ENCODE measurements at places on chromosomes 7 and 10.

DNA sequence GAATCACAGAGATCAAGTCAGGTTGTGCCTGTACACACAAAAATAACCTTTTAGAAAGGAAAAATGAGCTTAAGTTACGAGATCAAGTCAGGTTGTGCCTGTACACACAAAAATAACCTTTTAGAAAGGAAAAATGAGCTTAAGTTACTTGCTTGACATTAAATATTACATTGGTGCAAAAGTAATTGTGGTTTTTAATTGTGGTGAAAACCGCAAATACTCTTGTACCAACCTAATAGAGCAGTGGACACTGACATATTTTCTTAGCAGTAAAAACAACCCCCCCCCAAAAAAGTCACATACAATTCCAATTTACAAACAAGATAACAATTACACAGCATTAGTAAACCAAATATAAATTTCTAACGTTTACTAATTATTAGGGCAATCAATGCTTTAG lies 595.6 kb downstream of the GRM8 start:
- DNase-seq: no peak

DNA sequence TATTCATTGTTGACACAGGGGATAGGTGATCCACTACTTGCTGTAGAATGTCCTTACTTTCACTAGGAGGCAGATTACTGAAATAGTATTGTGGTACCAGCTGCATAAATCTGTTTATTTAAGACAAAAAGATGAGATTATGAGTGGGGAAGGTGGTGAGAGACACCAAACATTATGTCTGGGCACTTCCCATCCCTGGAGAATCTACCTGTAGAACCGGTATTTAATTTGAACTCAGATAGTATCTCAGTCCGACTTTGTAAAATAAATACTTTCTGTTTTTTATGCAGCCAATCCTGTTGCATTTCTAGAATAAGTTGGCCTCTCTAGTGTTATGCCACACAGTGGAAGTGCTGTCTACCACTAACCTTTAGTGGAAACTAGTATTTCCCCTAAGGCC lies 13.4 kb downstream of the BCCIP start:
- DNase-seq: no peak

GRCh38 chr7:134780166-134780828 lies 863 bp downstream of the CALD1 start:
- no peak for DNase-seq

GRCh38 chr7:40003597-40003996 lies 53.5 kb downstream of the CDK13 start:
- no peak for DNase-seq

DNA sequence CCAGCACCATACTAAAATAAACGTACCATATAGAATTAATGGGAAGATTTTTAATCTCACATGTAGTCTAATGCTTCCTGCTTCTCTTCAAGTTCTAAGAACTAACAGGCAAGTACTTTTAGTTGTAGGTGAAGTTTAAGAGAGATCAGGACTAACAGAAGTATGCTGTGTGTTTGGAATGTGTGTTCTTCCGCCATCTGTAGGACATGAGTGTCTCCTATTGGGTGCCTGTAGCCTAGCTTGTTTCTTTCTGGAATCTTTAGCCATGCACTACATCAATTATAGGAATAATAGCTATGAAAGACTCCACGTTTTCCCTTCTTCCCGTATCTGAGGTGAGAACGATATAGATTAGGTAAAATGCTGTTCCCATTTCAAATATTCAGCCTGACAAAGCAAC lies 140.2 kb upstream of the AHR start:
- DNase-seq: no peak

DNA sequence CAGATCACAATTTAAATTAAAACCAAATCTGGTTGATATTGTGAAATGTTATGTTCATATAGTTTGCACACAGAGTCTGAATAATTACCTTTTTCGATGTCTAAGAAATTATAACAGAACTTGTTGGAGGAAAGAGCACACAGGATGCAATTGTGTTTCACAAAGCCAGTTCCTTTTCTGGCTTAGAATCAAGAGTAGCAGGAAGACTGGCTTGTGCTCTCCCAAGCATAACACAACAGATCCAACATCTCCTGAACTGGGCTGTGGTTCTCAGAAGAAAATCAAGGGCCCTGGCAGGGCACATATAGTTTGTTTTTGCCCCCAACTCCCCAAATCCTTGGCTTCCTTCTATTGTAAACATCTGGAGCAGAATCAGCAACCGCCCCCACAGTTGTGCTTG lies 62.7 kb downstream of the LRRC4 start:
- no peak for DNase-seq

- no peak for DNase-seq
These were observed 83.7 kb upstream of the AFAP1L2 start for GRCh38 chr10:114487815-114488536.

DNA sequence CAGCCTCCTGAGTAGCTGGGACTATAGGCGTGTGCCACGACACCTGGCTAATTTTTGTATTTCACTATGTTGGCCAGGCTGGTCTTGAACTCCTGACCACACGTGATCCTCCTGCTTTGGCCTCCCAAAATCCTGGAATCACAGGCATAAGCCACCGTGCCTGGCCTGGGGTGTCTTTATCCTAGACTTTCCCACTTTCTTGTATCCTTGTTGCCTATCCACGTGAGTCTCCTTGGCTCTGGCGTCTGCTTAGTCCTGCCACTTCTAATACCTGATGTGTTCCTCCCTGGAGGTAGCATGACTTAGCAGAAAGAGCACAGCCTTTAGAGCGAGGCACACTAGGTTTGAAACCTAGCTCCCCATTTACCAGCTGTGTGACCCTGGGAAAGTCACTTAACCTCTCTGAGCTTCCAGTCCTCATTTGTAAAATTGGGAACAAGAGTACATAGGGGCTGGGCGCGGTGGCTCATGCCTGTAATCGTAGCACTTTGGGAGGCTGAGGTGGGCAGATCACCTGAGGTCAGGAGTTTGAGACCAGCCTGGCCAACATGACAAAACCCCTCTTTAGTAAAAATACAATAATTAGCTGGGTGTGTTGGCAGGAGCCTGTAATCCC lies 344.6 kb downstream of the TYW1 start:
- DNase-seq: no peak

DNA sequence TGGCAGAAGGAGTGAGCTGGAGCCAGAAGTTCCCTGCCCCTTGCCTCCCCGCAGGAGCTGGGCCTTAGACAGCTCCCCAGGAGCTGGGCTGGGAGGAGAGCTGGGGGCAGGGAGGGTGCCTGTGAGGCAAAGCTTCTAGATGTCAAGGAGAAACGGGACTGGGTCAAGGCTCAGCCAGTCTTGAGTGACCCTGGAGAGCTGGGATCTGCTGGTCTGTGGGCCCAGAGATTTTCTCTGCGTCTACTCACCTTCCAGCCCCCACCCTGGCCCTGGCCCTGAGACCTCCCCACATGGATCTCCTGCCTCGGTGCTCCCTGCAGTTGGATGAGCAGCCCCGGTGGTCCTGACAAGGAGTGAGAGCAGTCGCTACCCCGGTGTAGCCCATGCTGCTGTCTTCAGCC lies 20.3 kb upstream of the SHH start:
- DNase-seq: no peak

DNA sequence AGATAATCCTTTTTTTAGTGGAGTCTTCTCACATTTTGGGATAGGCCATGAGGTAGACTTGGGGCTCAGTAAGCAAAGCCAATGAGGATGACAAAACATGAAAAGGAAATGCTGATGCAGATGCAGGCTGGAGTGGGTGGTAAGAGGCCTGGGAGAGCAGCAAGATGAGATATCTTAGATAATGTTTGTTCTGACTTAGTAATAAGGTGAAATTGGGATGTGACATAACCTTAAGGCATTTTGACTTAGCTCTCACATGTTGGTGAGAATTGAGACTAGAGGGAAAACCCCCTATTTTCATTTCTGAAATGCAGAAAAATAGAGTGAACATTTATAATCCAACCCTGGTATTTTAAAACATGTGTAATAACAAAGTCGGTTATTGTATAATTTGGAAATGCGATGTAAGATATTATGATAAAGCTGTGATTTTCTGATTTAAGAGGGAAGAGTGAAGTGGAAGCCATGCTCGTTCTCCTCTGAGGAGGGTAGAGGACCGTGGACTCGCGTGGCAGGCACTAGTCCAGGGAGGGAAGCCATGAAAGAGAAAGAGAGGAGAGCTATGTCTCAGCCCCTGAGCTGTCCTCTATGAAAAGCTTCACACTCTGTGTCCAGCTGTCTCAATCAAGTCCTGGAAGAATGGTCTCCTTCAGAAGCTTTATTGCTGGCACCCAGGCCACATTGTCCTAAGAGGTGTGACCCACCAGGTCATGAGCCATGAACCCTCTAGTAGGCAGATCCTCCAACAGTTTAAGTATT lies 57.3 kb downstream of the ST7 start:
- no peak for DNase-seq

- no peak for DNase-seq
These were observed 11.1 kb upstream of the SGCE start for GRCh38 chr7:94666879-94667587.

DNA sequence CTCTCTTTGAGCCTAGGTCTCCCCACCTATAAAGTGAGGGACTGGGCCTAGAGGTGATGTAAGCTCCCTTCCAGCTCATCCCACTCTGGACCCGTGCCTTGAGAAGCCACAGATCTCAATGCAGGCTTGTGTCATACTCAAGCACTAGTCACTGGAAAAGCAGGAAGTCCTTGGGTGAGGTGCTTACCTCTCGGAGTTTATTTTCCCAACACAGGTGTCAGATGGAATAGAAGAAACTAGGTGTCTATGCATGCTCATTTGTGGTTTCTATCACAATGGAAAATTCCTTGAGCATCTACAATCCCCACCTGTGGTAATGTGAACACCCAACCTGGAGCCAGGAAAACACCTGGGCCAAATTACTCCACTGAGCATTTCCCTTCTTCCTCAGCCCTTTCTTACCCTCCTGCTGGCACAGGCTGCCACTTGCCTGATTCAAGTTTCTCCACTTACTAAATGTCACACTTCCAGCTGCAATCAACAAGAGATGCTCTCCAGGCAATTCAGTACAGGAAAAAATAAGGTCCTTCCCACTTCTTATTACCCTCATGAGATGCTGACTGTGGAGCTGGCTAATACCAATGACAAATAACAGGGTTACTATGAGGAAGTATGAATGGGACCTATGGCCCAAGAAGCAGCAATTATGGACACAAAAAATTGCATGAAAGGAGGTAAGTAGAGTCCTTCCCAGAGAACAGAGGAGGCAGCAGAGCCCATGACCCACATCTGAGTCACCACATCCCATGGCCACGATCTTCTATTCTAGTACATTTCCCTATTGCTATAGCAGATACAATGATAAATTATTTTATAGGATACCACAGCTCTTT lies 13.1 kb downstream of the LSM5 start:
- no peak for DNase-seq

DNA sequence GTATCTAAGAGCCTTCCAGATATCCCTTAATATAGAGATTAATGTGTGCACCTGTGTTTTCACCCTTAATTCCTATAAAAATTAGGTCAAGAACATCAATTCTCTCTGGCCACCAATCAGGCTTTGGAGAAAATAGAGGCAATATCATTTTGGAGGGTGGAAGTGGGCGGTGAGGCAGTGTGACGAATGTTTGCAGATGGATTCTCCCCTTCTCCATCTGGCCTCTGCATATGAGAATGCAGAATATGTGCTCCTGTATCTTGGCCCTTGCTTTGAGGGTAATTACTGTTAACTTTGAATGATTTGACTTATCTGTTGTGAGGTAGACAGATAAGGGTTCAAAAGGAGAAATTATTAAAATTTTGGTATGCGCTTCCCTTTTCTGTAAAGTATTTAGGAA lies 304.0 kb upstream of the NPSR1 start:
- no peak for DNase-seq

- no peak for DNase-seq
These were observed 61.2 kb upstream of the LRRN3 start for GRCh38 chr7:111029574-111030251.

- DNase-seq: no peak
These were observed 131.5 kb upstream of the JCAD start for GRCh38 chr10:30190577-30191552.

DNA sequence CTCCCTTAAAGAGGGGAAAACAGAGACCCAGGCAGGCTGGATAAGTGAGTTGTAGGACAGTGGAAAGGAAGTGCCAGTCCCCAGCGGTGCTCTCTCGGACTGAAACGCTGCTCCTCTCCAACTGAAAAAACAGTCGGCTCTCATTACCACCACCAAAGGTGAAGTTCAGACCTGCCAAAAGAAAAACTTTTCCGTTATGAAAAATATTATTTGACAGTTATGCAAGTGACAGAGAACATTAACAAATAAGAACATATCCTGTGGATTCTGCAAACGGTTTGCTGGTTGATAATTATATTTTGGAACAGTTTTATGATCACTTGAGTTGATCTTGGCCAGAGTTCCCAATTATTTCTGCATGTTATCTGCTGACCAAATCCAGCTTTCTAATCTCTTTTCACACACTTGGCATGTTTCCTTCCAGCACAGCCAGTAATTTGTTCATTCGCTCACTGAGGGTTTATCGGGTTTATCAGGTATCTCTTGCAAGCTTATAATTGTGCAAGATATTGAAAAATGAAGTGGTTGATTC lies 82.6 kb downstream of the PTPRE start:
- no peak for DNase-seq

DNA sequence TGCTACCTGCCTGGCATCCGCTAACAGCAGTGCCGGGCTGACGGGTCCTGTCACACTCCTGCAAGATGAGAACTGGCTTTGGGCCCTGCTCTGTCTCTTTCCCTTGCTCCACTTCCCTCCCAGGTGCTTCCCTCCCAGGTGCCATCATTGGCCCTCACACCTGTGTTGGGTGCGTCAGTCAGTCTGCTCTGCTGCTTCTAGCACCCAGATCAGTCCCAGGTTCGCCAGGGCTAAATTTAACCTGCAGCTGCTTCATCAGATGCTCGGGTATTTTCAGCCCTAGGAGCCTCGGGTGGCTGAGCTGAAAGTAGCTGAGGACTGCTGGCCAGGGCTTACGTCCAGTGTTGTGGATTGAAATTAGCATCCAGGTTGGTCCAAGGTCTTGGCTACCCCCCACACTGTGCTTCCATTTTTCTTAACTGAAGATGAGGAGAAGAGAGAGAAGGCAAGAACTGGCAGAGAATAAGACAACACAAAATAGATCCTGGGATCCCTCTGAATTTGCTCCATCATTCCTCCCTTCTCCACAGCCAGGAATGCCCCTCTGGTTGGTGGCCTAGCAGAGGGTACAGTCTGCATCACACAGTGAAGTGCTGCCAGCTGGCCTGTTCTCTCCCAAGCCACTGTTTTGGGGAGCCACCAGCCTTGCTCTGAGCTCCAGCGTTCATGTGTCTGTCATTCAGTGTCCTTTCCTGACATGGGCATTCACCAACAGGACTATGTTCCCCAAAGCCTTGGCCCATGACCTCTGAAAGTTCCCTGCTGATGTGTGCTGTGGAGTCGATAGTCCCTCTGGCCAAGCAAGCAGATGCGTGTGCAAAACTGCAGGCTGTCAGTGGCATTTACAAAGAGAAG lies 65.9 kb upstream of the SYPL1 start:
- no peak for DNase-seq

DNA sequence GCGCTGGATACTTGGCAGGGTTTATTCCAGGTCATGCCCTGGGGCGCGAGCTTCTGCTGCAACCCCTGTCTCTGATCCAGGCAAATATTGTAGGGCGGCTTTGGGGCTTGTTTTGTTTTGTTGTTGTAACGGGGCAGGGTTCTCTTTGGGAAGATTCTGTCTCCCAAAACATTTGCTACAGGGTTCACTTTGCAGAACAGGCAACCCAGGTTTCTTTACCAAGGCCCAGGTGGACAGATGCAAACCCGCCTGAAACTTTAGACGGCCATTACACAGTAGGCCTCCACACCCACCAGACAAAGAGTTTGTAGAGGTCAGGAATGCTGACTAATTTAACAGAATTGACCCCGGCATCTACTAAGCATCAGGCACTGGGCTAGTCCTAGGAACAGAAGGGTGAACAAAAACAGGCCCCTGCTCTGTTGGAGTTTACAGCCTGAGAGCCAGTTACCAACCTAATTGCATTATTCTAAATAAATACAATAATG lies 567 bp upstream of the CDCA7L start:
- no peak for DNase-seq

Data from cortex of kidney (tissue), 1 donor.